ENCODE measurements at places on chromosomes 5 and 9.

GRCh38 chr5:27705661-27706060, 667.3 kb upstream of the CDH9 start:
- DNase-seq = no peak

GRCh38 chr5:147234239-147234824, 494 bp upstream of the STK32A start:
- no peak for DNase-seq

GRCh38 chr5:14256026-14256690, 113.0 kb downstream of the TRIO start:
- no peak for DNase-seq

DNA sequence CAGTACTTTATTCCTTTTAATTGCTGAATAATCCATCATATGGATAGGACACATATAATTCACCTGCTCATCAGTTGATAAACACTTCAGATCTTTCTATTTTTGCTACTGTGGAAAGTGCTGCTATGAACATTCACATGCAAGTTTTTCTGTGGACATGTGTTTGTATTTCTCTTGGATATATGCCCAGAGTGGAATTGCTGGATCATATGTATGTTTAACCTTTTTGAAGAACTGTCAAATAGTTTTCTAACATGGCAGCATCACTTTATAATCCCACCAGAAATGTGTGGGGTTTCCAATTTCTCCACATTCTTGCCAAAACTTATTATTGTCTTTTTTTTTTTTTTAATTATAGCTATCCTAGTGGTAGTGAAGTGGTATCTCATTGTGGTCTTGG, 15.1 kb downstream of the CARTPT start:
- DNase-seq = no peak

GRCh38 chr9:69044240-69045219, 9.0 kb downstream of the FXN start:
- peak; percentile 55 for DNase-seq
